ENCODE measurements at places on chromosomes 12 and 14.

DNA sequence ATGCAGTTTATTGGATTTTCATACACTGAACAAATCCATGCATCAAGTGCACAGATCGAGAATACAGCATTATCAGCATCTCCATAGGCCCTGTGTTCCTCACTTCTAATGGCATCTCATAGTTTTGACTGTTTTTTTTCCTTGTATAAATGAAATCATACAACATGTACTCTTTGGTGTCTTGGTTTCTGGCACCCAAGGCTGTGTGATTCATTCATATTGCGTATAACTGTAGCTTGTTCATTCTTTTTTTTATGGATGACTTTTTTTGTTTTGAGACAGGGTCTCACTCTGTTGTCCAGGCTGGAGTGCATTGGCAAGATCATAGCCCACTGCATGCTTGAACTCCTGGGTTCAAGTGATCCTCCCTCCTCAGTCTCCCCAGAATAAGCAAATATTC lies 14.3 kb downstream of the RASSF8 start:
- no peak for DNase-seq

DNA sequence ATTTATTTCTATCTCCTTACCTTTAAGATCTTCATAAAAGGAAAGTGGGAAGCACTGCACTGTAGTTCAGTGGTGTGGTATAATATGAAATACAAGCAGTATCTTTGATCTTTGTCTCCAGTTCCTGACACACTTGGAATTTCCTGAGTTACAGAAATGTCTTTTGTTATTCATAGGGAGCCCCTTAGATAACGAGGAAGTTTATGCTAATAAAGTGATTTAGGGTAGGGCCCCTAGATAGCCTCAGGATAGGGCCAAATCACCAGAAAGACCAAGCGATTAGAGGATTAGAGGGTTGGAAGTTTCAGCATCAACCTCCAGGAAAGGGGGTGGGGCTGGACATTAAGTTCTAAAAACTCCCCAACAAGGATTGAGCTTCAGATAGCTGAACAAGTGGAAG lies 29.9 kb upstream of the DDHD1 start:
- no peak for DNase-seq

DNA sequence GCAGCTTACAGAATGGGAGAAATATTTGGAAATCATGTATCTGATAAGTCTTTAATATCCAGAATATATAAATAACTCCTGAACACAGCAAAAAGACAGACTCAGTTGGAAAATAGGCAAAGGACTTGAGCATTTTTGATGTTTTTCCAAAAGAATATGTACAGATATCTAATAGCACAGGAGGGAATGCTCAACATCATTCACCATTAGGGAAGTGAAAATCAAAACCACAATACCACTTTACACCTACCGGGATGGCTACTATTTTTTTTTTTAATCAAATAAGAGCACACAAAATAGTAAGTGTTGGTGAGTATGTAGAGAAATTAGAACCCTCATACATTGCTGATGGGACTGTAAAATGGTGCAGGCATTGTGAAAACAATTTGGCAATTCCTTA lies 75.6 kb downstream of the ANO6 start:
- no peak for DNase-seq

DNA sequence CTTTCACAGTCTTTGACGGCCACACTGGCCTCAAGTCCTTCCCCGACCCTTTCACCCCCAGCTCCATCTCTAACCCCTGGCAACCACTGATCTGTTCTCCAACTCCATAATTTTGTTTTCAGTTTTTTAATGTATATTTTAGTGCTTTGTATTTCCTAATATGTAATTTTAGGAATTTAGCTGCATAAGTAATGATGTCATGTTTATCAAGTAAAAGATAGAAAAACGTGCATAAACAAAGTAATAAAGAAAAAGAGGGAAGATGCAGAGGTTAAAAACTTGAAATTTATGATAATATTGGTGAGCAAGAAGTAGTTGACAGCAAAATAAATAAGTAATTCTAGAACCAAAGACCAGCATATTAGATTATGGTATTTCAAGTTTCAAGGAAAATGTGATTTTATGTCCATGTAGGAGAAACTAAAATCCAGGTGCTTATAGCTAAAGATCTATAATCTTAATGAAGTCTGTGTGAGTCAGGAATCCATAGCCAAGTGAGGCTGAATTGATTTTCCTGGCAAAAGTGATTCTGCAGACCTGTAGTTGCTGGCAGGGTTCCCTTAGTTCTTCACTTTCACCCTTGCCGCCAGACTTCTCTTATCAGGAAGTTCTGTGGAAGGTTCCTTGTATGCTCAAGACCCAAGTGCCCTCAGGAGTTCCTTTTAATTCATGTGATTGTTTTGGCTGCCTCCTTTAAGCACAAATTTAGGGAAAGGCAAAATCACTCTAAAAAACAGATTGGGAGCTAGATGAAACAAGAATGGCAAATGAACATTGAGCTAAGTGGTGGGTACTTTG lies 24.4 kb downstream of the FBXW8 start:
- DNase-seq, result no peak

DNA sequence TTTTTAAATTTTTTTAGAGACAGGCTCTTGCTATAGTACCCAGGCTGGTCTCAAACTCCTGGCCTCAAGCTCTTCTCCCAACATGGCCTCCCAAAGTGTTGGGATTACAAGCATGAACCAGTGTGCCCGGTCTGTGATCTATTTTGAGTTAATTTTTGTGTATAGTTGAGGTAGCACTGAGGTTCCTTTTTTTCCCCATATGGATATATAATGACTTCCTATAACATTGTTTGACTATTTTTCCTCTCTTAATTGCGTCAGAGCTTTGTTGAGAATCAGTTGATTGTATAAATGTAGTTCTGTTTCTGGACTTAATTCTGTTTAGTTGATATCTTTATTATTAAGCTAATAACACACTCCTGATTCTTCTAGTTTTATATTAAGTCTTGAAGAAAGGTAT lies 8.6 kb upstream of the M6PR start:
- no peak for DNase-seq

DNA sequence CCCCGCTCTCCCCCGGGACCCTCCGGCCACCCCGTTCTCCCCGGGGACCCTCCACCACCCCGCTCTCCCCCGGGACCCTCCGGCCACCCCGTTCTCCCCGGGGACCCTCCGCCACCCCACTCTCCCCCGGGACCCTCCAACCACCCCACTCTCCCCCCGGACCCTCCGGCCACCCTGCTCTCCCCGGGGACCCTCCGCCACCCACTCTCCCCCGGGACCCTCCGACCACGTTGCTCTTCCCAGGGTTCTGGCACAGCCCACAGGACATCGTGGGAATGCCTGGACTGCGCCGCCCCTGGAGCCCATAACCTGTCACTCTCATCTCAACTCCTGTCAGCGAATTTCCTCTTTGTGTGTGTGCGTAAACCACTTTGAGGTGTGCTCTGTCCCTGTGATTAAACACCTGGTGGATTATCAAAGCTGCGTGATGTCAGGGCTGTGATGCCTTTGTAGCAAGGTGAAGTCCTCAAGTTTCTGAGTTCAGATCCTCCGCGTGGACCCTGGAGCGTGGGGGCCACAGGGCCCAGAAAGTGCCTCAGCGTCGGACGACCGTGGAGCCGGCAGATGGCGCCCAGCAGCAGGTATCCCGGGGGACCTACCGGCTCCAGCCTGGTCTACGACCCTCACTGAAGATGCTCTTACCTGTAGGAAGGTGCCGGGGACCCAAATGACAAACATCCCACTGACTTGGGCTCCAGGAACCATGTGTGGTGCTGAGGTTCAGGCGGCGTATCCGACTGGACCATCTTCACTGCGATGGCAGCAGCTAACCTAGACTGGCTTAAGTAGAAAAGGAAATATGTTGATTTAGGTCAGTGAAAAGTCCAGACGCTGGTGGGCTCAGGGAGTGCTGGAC lies 63.2 kb upstream of the GALNT9 start:
- DNase-seq, result no peak

- peak; percentile 55 for DNase-seq
Observed at GRCh38 chr12:93502802-93503623, 35.7 kb downstream of the MRPL42 start.

DNA sequence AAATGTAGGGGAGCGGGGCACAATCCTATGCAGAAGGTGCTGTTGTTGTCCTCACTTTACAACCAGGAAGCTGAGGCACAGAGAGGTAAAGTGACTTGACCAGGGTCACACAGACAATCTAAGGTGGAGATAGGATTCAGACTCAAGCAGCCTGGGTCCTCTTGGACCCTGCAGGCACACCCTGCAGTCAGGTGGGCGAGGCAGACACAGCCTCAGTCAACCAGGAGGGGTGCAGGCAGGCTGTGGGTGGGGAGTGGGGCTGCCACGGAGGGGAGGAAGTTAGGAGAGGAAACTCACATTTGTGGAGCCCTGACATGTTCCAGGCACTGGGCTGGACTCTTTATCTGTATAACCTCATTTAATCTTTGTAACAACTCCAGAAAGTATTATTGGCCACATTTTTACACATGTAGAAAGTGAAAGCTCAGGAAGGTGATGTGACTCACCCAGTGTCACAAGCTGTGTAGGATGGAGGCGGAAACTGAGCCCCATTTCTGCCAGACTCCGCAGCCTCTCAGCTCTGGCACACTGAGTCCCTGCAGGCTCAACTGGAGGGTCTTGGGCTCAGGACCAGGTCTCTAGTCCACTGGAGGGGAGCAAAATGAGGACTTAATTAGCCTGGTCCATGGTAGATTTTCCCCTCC lies 24.9 kb upstream of the CHGA start:
- no peak for DNase-seq

- no peak for DNase-seq
Observed at GRCh38 chr14:104555430-104556255, 23.9 kb upstream of the C14orf180 start.

DNA sequence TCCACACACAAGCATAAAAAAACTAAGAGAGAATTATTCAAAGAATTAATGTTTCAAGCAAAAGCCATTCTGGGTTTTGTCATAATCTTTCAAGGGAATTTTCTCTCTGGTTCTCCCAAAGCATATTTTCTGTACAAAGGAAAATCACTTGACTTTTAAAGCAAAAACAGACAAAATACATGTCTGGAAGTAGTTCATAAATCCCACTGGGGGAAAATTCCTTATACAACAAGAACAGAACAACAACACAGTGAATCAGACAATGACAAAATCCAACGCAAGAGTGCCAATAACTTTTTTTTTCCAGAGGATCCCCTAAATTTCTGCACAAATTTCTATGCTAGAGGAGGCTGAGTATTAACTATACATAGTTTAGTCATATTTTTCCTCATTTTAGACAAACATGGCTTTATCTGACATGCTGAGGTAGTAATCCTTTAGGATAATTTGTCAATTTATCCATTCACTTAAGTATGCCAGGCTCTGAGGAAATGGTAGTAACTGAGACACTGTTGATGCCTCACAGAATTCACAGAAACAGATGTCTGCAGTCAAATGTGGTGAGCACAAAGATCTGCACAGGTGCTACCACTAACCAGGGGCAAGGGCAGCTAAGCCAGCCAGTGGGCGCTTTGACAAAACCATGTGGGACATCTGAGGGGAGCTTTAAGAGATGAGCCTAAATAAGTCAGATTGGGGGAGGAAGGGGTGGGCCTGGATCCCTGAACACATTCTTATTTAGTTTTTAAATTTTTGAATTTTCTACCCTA lies 38.0 kb downstream of the GRIP1 start:
- DNase-seq, result no peak

DNA sequence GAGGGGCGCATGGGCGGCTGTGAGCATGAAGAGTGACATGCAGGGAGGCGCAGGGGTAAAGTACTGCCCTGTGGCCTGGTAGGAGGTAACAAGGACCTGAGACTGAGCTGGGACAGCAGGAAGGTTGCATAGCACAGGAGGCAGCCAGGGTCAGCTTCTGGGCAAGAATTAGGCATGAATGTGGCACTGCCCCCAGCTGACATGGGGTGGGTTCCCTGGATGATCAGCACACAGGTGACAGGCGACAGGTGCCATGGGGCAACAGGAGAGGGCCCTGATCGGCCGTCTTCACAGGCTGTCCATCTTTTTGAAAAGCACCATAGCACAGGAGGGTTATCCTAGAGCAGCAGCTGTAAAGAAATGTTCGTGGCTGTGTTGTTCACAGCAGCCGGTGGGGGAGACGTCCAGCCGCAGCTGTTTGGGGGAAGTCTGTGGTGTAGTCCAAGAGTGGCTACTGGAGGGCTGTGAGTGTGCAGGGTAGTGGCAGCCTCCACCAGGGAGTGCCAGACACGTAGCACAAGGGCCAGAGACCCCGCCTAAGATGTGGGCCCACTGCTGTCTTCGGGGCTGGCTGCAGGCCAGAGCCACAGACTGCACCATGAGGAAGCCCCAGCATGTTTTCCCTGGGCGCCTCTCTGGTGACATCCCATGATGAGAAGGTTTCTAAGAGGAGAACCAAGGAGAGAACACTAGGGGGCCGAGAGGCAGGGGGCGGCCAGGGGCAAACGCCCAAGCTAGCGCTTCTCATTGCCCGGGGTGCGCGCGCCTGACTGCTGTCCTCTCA lies 8.4 kb downstream of the CLBA1 start:
- no peak for DNase-seq

GRCh38 chr12:117437516-117438255 lies 76.3 kb upstream of the NOS1 start:
- no peak for DNase-seq

GRCh38 chr12:105048315-105048714 lies 35.9 kb downstream of the ALDH1L2 start:
- no peak for DNase-seq

DNA sequence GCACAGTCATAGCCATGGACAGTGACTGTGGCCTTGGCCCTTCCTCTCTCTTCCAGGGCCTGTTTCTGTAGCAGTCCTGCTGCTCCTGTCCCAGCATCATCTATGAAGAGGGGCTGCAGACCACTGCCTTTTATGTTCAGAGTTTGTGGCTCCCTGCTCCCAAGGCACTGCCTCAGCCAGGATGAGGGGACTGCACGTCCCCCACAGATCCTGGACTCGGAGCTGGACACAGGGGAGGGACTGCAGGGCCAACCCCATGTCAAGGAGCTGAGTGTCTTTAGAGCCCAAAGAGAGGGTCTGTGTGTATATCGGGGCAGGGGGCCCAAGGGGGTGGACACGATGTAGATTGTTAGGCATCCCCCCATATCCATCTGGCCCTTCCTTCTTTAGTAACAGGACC lies 60.6 kb upstream of the DIO3 start:
- peak; percentile 26 for DNase-seq

DNA sequence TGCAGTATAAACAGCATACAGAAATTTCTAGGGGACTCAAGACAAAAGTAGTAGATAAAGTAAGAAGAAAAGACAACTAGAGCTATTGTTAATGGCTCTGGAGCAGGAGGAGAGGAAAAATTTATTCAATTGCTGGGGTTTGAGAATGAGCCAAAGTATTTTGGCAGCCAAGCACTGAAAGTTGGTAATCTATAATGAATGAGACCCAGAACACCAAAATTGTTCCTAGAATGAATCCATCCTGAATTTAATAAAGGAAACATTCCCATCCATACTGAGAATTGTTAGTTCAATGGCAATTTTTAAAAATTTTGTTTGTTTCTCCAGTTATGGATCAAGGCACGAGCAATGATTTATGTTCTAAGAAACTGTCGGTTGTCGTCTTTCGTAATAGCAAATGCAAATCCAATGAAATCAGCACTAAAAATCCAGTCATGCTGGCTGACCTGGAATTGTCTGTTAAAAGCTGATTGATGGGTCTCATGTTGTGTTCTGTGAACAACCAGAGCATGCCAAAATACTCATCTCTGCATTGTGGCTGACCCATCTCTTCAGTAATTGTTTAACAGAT lies 170.9 kb upstream of the LMNTD1 start:
- no peak for DNase-seq

- no peak for DNase-seq
Observed at GRCh38 chr14:34214961-34215360, 247.1 kb downstream of the SPTSSA start.

- DNase-seq, result no peak
Observed at GRCh38 chr14:68491793-68492192, 301.1 kb downstream of the ZFP36L1 start.

- no peak for DNase-seq
Observed at GRCh38 chr12:8483079-8483478, 27.3 kb downstream of the CLEC6A start.

GRCh38 chr12:19925841-19926240 lies 442.5 kb upstream of the PDE3A start:
- DNase-seq, result no peak

All from ecto neural progenitor cell (in vitro differentiated cells).